Activated naive CD8-positive, alpha-beta T cell treated with anti-CD3 and anti-CD28 coated beads, Interleukin-2, amount 10 ng/mL, durations not matched to agents 7 days and 5 days (primary cell): ENCODE measurements at places on chromosomes 11 and 22. TPM values are rescaled to one million over a fixed set of nuclear protein-coding genes. Genes with fewer than 3 reads are reported as not detected.

FZD4 gene
- 0.11 TPM for total RNA-seq

WNT11 gene
- total RNA-seq: 1.4 TPM

P2RX3 gene
- not detected for total RNA-seq

SLC2A11 gene
- 10.0 TPM for total RNA-seq

PIK3IP1 gene
- 125 TPM for total RNA-seq

NUP160 gene
- total RNA-seq: 57.0 TPM

HBG1 gene
- total RNA-seq: not detected

OR52D1 gene
- total RNA-seq: not detected

THY1 gene
- not detected for total RNA-seq

SLCO2B1 gene
- total RNA-seq: 2.6 TPM

HMGXB4 gene
- total RNA-seq: 36.2 TPM
